ENCODE measurements at places on chromosomes 1 and 21.

DNA sequence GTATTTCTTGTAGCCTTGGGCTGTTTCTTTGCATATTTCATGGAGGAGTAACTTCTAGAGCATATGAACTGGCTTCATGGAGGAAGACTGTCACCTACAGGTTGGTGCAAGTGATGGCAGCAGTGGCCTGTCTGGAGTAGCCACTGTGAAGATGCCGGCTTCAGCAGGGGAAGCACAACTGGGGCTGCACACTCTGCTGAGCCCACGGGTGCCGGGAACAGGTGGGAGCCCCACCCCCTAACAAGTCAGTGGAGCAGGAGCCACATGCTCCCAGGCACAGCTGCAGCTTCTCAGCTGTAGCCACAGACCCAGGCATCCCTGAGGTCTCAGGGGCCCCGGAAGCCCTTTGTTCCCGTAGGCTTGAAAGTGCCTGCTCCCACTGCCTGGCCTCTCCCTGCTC, 43.2 kb upstream of the C1orf185 start:
- DNase-seq, result peak; percentile 50

- DNase-seq, result no peak
These were observed 10.3 kb downstream of the LDLRAD2 start for GRCh38 chr1:21822349-21822748.

DNA sequence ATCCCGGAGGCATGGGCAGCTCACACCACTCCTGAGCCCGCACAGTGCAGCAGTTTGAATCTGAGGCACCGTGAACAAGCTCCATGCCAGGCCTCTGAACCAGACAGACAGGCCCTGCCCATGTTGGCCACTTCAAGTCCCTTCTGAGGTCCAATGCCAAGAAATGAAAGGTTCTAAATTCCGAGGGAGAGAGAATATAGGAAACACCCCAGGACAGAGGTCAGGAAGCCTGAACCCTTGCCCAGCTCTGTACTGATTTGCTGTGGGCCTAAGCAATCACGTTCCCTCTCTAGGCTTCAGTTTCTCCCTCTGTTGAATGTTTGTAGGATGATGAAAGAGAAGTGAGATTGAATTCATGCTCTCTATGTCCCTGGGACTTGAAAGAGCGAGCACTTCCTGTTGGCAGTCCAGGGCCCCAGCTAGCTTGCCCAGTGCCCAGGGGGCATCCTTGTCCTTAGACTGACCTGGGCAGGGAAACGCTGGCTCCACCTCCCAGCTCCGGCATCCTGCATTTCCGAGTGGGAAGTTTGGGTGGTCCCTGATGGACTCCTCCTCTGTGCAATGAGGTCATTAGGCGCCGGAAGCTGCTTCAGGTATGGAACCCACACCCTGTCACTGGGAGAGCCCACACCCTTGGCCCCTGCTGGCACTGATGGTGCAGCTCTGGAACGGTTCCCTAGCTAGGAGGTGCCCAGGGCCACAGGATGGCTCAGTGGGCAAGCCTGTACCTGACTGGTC, 242.4 kb upstream of the TMEM51 start:
- no peak for DNase-seq

- DNase-seq, result peak; percentile 96
These were observed 97.4 kb upstream of the SGIP1 start for GRCh38 chr1:66436378-66437135.

GRCh38 chr1:7290971-7291970, 479.8 kb upstream of the VAMP3 start:
- no peak for DNase-seq

DNA sequence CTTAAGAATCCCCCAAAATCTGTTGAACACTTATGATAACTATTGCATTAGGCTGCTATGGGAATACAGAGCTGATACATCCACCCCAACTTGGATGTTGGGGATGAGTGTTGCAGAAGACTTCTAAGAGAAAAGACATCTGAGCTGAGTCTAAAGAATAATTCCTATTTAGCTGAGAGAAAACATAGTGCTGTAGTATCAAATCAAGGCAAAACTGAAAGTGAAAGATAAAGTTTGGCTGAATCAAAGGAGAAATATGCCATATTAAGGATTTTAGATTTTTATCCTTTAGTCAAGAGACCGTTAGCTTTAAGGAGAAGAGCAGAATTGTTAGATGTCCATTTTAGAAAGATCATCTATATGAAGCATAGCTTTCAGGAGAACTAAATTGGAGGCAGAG, 726.9 kb upstream of the PTBP2 start:
- DNase-seq, result no peak

DNA sequence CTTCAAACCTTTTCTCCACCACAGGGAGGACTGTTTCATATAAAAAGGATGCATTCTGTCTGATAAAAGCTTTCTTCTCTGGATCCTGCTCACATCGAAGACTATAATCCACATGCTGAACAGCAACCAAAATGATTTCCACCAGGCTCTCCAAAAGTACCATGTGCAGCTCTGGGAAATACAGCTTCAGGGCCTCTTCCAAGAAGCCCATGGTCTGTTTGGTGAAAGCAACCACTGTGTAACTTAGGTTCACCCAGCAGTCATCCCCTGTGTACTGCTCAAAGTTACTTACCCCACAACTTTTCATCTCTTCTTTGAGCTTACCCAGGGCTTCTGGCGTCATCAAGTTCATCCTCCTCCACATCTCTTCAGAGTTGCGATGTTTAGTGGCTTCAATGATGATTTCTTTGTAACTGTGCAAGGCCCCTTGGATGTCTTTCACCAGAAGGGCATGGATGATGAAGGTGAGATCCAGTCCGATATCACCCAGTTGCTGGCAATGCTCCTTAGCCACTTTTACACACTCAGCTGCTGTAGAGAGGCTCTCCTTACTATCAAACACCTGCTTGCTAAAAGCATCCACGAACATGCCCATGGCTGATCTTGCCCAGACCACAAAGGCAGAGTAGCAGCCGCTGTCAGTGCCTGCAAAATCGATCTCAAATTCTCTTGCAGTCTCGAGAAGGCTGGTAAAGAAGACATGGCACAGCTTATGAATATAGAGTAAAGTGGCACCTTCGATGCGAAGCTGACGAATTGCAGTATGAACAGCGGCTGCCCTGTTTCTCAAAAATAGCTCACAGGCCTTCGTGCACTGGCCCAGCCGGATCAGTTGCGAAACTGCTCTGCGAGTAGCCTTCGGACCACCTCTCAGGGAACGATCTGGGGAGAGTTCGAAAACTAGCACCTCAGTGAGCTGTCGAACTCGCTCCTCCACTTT, 1.7 kb downstream of the EXOC8 start:
- DNase-seq, result no peak

GRCh38 chr1:225626698-225627097, 26.2 kb downstream of the ENAH start:
- no peak for DNase-seq

GRCh38 chr1:157585984-157586383, 11.9 kb downstream of the FCRL4 start:
- DNase-seq, result no peak

GRCh38 chr1:172905452-172905851, 145.3 kb downstream of the TNFSF18 start:
- peak; percentile 50 for DNase-seq

DNA sequence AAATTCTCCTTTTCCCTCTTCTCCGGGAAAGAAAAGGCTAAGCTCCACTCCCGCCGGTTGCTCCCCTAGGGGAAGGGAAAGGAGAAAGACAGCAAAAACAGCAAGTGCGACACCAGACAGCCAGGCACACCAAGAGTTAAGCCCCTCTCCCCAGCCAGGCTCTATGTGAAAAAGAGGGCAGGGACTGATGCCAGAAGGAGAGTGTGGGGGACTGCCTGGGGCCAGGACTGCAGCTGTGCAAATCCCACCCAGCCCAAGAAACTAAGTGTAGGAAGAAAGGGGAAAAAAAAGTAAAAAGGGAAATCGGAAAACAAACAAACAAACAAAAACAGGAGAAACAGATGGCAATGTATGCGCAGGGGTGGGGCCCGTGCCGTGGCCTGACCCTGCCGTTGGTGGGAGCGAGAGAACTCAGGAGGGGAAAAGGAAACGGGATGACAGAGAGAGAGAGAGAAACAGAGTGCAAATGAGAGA, 27.7 kb upstream of the FMO1 start:
- no peak for DNase-seq

- DNase-seq, result peak; percentile 65
These were observed 730 bp downstream of the CDC42 start for GRCh38 chr1:22053017-22053860.

- no peak for DNase-seq
These were observed 31.0 kb downstream of the AGO4 start for GRCh38 chr1:35838693-35839245.

- no peak for DNase-seq
These were observed at the start of gene CACNA1E for GRCh38 chr1:181483285-181484195. Gene CACNA1E, plus strand, starts transcription at chr1:181483517. Its CDS starts 228 bp downstream, at chr1:181483745.

GRCh38 chr1:191558379-191558778, 599.9 kb upstream of the RGS18 start:
- no peak for DNase-seq

DNA sequence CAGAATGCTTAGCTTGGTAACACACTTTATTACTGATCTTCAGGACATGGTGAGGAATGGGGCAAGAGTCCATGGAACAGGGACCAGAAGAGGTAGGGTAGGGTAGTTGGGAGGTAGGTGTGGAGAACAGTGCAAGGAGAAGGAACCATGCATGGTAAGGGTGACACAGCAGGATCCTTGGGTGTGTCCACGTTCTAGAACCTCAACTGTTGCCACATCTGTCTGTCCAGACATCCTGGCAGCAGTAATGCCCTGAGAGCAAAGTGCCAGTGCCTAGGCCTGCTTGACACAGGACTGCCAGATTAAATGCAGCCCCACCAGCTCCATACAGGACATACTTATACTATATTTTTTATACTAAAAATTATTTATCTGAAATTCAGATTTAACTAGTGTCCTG, 13.9 kb downstream of the DMAP1 start:
- no peak for DNase-seq

DNA sequence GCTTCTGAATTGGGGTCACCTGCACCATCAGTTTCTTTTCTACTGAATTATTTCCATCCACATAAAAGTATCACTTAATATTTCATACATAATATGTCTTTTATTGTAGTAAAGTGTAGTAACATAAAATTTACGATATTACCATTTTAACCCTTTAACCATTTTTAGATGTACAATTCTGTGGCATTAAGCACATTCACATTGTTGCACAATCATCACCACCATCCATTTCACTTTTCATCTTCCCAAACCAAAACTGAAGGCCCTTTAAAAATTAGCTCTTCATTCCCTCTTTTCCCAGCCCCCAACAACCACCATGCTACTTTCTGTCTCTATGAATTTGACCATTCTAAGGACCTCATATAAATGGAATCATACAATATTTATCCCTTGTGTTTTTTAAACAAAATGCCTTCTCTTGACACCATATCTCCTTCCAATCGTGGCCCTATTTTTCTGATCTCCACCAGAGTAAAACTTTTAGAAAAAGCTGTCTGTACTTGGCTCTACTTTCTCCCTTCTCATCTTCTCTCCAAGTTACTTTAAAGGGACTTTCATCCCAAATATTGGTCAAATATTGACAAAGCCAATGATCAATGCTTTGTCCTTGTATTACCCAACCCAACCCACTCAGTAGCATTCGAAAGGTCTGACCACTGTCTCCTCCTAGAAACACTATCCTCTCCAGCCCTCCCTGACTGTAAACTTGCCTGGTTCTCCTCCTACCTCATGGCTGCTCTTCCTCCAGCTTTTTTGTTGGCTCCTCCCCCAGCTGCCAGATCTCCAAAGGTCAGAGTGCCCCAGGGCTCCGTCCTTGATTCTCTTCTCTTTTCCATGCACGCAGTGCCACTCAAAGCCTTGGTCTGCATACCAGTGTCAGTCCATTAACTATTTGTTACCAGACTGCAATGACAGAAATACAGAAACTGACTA, 44.7 kb downstream of the SLC30A10 start:
- DNase-seq, result no peak

GRCh38 chr1:187415065-187415464, 586.3 kb downstream of the PLA2G4A start:
- no peak for DNase-seq

GRCh38 chr1:12336413-12336812, 106.6 kb downstream of the VPS13D start:
- no peak for DNase-seq

DNA sequence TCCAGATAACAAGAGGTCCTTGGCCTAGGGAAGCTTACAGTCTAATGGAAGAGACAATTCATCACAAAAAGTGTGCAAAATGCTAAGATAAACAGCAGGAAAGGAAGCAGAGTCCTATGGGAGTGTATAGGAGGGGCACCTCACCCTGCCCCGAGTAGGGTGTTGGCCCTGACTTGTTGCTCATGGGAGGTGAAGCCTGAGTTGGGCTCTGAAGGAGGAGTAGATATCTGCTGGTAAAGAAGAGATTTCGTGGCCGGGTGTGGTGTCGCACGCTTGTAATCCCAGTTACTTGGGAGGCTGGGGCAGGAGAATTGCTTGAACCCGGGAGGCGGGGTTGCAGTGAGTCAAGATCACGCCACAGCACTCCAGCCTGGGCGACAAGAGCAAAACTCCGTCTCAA, 18.6 kb upstream of the GPR37L1 start:
- DNase-seq, result no peak

DNA sequence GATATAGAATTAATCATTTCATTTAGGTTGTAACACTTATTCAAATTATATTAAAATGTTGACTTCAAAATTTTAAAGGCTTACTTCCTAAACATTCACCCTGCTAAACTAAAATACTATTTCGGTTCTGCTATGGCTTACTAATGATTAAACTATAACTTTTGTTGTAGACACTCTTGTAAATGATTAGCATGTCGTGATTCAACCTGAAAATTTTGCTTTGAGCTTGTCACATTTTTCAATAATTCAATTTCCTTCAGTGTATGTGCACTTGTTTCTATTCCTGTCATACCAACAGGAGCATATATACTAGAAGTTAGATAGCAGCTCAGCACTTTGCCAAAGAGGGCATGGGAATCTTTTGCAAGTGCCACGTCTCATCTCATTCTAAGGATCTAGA, 1018.8 kb downstream of the AMY1C start:
- no peak for DNase-seq

DNA sequence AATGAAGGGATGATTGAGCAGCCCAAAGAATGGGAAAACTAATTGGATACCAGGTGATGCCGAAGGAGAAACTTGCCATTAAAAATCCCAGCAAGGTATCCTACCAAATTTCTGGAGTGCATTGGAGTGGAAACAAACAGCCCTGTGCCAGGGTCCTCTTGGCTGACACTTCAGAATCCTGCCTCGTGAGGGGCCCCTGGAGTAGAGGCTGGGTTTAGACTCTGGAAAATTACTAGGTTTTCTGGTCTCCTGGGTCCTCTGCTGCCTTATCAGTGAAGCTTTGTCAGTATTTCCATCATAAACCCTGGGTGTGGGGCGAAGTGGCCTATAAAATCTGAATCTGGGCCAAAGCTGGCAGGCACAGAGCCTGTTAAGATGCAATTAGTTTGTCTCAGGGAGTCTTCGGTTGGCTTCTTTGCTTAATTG, 289.2 kb upstream of the USP24 start:
- no peak for DNase-seq

DNA sequence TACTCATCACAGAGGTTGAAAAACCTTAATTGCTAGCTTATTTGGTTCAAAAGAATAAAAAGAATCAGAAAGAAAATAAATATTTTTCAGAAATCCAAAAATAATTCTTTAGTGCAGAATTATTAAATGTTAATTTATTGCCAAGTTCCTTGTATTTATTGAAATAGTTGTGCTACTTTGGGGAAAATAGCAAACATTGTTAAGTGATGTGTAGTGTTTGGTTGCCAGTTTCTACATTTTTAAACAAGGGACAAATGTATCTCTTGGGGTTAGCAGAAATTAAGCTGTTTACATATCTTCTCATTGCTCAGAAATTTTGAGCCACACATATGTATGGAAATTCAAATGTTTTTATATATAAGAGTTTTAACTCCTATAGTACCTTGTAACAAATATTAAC, 775.0 kb downstream of the USP25 start:
- no peak for DNase-seq

Data from HFFc6 (cell line).